IMR-90 (cell line): ENCODE measurements at places on chromosomes 12 and 14. TPM values are rescaled to one million over a fixed set of nuclear protein-coding genes. Genes with fewer than 3 reads are reported as not detected.

The GALNT16 gene
- polyA plus RNA-seq, result 0.89 and 1.5 TPM in 2 replicates

The CLEC7A gene
- polyA plus RNA-seq, result not detected in 2 replicates

The MFAP5 gene
- polyA plus RNA-seq, result 1.5 and 1.9 TPM in 2 replicates

The NINJ2 gene
- polyA plus RNA-seq, result not detected in 2 replicates

- peak; percentile 87 for DNase-seq
These were observed at the start of gene ZNF705A for GRCh38 chr12:8156845-8157244. Gene ZNF705A (plus strand): TSS chr12:8157015. CDS start chr12:8172626, 15,611 bp downstream.

DNA sequence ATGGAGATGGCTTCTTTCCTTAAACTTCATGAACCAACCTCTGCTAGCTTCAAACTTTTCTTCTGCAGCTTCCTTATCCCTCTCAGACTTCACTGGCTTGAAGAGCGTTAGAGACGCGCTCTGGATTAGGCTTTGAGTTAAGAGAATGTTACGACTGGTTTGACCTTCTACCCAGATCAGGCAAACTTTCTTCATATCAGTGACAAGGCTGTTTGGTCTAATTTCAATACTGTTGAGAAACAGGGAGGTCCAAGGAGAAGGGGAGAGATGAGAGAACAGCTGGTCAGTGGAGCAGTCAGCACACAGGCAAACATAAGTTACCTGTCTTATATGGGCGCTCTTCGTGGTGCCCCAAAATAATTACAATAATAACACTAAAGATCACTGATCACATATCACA lies 14.9 kb downstream of the SCAF11 start:
- DNase-seq, result no peak

DNA sequence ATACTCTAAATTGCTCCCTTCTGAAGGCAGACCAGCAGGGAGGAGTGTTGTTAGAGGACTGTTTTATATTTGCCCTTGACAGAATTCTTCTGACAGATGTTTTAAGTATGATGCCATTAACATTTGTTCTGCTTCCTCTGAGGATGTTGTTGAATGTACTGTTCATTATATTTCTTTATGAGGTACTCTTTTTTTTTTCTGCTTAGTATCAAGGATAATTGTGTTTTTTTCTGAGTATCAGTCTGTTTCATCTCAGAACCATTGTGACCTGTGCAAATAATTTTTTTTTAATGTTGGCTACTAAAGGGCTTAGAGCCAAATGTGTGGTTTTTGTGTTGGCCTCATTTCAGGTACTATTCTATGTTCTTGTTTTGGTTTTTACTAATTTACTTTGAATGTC lies 10.6 kb downstream of the METAP2 start:
- DNase-seq, result peak; percentile 10

GRCh38 chr12:67964456-67964855 lies 24.8 kb upstream of the IFNG-AS1 start:
- DNase-seq, result no peak

- no peak for DNase-seq
These were observed 116.0 kb downstream of the PRKCH start for GRCh38 chr14:61437381-61437780.
